Stimulated activated CD8-positive, alpha-beta memory T cell treated with anti-CD3 and anti-CD28 coated beads, Interleukin-7, amount 100 ng/mL, for 1 hour (primary cell): ENCODE measurements at places on chromosomes 12 and 14.

- no peak for DNase-seq
Observed at GRCh38 chr12:112828541-112828940, 37.0 kb downstream of the RPH3A start.

DNA sequence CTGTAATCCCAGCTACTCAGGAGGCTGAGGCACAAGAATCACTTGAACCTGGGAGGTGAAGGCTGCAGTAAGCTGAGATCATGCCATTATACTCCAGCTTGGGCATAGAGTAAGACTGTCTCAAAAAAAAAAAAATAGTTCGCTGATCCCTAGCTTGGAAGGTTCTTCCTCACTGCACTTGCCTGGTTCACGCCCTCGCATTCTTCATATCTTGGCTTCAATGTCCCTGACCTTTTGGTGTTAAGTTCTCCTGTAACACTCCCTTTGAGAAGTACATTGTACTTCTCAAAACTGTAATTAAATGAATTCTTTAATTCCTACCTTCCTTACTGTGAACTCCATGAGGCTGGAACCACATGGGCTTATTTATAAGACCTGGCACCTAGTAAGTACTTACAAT is 16.5 kb upstream of the TPCN1 start:
- DNase-seq, result no peak

DNA sequence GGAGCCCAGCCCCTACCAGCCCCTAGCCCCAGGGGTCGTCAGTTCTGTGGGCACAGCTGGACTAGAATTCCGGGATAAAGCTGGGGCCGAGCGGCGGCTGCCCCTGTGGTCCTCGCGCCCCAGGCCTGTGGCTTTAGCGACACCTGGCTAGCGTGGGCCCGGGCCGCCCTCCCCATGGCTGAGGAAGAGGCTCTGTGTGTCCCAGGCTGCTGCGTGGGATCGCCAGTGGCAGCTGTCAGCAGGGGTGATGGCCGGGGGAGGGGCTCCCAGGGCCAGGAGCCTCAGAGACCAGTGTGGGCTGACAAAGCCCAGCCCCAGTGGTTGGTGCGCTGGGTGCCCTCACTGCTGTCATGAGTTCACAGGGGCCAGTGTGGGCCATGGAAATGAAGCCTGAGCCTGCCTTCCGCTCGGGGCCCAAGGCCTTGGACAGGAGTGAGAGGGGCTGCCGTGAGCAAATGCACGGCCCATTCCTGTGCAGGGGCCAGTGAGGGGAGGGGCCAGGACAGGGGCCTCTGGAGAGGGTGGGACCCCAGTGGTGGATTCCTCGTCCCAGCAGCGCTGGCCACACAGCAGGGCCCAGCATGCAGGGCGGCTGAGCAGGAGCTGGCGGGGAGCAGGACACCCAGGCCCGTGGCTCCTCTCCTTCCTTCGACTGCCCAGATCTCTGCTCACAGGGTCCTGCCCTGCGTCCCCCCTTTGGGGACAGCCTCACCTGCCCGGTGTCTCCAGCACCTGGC is 11.4 kb downstream of the FBRSL1 start:
- DNase-seq, result no peak

- DNase-seq, result no peak
Observed at GRCh38 chr14:104655128-104655848, 34.1 kb upstream of the INF2 start.

GRCh38 chr12:70618371-70618770 is 18.9 kb downstream of the PTPRB start:
- DNase-seq, result no peak

- DNase-seq, result no peak
Observed at GRCh38 chr14:79706382-79706781, 504.9 kb downstream of the DIO2 start.

GRCh38 chr12:111447571-111448265 is 42.0 kb downstream of the SH2B3 start:
- DNase-seq, result no peak

- DNase-seq, result no peak
Observed at GRCh38 chr12:3328081-3328480, 162.9 kb upstream of the PRMT8 start.

DNA sequence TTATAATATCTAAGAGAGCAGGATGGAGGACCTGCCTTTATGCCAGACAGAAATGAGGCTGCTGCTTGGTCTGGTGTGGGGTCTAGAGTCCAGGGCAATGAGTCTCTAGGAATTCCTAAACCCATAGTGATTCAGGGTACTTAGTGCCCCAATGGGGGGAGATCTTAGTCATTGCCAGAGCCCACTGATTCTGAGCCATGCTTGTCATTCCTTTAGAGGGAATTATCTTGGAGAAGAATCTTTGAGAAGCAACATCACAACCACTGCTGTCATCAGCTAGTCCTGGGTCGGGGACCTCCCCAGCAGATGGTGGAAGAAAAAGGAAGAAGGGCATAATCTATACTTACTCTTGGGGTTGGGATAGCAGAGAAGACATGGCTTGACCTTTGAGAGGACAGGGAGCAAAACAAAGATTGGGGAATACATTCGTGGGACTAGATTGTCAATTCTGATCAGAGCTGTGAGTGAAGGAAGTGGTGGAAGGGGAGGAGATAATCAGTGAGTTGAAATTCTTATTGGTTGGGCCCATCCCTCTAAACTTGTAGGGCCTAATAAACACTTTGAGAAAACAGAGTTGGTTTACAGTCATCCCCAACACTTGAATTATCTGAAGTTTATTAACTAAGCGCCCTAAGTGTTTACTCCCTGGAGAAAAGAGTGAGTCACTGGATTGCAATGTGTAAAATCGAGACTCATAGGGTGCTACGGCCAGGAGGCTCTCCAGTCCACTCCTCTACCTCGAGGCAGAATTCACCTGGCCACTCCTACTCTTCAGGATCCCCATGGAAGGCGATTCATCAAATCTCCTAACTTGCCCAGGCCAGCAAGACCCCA is 3.0 kb upstream of the KRT3 start:
- no peak for DNase-seq

GRCh38 chr12:113186033-113186365 is 478 bp downstream of the RITA1 start:
- no peak for DNase-seq

- no peak for DNase-seq
Observed at GRCh38 chr14:101511199-101511598, 50.1 kb upstream of the DIO3 start.

DNA sequence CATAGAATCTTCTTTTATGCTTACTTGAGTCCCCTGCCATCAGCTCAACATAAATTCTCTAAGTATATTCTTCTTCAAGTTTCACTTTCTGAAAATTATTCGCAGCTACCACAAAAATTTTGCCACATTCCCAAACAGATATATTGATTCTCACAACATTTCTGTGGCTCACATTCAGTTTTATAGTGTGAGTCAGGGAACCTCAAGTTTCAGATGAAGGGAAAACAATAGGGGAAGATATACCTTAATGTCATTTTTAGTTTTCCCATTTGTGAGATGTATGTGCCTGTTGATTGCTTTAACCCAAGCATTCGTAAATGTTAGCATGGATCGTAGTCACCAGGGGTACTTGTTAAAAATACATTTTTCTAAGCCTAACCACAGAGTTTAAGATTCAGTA is 465.8 kb downstream of the CCER1 start:
- no peak for DNase-seq

GRCh38 chr14:31955936-31956579 is 121.0 kb upstream of the ARHGAP5 start:
- no peak for DNase-seq

- DNase-seq, result no peak
Observed at GRCh38 chr14:94342334-94342934, 19.3 kb upstream of the SERPINA6 start.

DNA sequence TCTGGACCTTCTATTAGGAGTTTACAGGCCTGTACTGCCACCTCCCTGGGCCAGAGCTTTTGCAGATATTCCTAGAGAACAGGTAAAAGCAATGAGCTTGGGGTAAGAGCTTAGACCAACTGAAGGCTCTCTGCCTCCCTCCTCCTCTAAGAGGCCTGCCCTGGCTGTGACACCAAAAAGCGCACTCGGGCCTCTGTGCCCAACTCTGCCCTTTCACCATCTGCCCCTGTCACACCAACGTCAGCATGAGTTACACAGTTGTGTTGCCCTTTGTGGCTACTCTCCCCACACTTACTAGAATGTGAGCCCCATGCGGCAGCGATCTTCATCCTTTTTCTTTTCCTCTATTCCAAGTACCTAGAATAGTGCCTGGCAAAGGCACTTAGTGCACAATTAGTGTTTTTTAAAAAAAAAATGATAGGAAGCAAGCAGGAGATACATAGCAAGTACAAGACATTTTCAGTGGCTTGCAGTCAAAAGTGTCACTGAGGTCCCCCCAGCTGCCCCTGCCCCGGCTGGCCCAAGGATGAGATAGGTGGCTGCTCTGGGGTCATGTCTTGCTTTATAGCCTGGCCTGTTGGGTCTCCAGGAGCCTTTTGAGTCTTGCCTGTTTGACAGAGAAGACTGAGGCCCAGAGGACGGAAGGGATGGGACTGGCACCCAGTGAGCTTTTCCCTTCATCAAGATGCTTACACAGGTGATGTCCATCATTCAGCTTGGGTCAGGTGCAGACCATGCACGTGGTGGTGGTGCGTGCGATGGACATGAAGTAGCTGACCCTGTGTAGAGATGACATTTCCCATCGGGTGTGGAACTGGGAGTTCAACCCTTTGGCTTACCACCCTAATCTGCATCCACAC is 12.5 kb downstream of the CKB start:
- DNase-seq, result no peak

GRCh38 chr12:81835783-81836182 is 76.6 kb upstream of the PPFIA2 start:
- no peak for DNase-seq

DNA sequence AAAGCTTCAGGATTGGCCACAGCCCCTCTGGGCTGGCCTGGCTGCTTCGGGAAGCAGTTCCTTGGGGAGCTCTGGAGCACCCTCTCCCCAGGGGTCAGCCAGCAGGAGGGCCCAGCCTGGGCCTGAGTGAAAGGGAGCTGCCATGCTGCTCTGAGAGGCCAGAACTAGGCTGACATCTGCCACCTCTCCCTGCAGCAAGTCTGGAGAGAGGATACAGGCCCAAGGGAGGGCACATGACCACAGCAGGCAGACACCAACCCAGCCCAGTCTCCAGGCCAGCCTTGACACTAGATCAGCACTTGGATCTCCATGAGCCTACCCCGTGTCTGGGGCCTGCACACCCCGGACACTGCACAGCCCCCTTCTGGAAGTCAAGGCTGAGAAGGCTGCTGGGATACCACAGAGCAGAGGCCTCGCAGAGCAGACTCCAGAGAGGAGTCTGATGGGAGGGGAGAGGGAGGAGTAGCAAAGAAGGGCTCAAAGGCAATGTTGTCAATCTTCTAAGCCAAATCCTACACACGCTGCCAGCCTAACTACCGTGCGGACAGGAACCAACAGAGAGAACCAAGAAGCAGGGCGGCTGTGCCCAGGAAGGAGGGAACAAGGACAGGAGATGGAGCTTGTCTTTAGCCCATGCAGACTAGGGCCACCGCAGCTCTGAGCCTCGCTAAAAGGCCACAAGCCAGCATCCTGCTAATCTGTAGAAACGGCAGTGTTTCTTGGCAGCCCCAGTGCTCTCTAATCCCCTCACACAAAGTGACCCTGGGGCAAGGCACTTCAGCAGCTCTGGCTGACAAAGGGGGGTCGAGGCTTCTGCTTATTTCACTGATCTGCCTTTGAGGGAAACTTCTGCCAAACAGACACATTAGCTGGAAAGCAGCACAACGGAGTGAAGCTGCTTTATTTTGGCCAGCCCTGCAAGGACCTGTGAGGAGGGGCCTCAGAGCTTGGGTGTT is 12.9 kb downstream of the COL2A1 start:
- DNase-seq, result no peak

- DNase-seq, result no peak
Observed at GRCh38 chr14:50061664-50062437, 54.5 kb downstream of the VCPKMT start.

DNA sequence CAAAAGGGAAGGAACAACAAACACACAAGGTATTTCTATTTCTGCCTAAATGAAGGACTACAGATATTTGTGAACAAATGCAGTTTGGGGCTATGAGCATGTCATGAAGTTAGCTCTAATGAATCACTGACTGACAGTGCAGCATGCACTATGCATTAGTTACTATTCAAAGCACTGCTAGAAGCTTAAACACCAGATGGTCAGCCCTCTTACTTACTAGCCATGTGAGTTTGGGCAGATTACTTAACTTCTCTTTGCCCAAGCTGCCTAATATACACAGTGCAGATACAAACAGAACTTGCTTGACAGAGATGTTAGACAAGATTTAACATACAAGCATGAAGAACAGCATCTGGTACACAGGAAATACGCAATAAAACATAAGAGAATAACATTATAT is 96.0 kb downstream of the ATXN2 start:
- no peak for DNase-seq

- no peak for DNase-seq
Observed at GRCh38 chr12:96425321-96425720, 25.1 kb upstream of the CDK17 start.

DNA sequence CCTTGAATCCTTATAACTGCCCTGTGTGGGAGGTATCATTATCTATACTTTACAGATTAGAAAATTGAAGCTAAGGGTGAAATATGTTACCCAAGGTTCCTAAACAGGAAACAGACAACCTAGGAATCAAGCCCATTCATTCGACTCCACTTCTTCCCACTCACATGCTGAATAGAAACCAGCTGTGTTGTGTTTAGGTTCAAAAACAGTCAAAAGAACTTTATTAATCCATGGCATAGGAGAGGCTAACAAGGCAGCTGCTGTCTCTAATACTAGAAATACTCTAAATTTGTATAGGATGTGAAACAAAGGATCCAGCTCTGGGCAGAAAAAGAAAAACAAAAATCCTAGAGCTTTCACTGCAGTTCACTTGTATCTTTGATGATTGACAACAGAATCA is 9.9 kb downstream of the AMDHD1 start:
- no peak for DNase-seq

DNA sequence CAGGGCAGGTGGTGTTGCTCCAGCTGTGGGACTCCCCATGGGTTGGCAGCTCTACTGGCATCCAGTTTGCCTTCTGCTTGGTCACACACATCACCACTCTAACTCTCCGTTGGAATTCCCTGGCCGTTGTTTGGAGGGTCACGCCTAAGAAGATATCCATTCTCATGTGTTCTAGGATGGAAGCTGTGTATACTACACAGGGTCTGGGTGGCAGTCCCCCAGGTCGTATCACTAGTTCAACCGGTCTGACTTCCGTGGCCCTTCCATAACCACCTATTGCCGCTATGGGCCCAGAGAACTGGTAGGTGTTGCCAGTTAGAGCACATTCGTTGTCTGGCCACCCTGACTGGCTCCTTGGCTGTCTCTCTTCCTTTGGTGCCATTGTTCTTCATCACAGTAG is 456.3 kb downstream of the TMEM121 start:
- DNase-seq, result no peak

- no peak for DNase-seq
Observed at GRCh38 chr14:70662080-70662479, 20.4 kb downstream of the TTC9 start.

GRCh38 chr12:113347892-113348291 is 10.5 kb upstream of the PLBD2 start:
- no peak for DNase-seq

GRCh38 chr12:115857923-115858322 is 419.6 kb downstream of the MED13L start:
- DNase-seq, result no peak

- DNase-seq, result no peak
Observed at GRCh38 chr12:100672075-100672592, 98.7 kb downstream of the GAS2L3 start.

GRCh38 chr12:76692846-76693245 is 71.1 kb upstream of the ZDHHC17 start:
- no peak for DNase-seq

GRCh38 chr14:104302794-104303405 is 164.5 kb downstream of the KIF26A start:
- no peak for DNase-seq

GRCh38 chr12:72297666-72298065 is 25.5 kb downstream of the TRHDE start:
- no peak for DNase-seq
